ENCODE measurements at places on chromosomes 6 and 20.
A peak's percentile ranks its signal among the peaks of the same experiment; 100 is the strongest.

GRCh38 chr6:30836431-30836866 lies 47.9 kb upstream of the DDR1 start:
- DNase-seq = no peak

DNA sequence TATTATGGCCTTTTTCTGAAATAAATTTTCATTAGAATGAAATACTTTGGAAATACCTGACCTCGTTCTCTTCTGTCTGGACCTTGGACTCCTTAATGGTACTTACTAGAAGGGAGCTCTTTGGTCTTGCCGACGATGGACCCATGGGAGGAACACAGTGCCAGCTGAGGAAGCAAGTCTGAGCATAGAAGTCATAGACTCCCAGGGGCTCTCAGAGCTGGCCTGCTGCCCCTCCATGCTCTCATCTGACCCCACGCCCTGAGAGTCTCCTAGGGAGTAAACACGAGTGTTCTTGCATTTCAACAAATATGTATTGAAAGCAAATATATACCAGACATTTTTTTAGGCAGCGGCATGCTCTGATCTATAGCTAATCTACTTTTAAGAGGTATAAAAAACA lies 87.8 kb downstream of the PLEKHG1 start:
- DNase-seq = no peak

DNA sequence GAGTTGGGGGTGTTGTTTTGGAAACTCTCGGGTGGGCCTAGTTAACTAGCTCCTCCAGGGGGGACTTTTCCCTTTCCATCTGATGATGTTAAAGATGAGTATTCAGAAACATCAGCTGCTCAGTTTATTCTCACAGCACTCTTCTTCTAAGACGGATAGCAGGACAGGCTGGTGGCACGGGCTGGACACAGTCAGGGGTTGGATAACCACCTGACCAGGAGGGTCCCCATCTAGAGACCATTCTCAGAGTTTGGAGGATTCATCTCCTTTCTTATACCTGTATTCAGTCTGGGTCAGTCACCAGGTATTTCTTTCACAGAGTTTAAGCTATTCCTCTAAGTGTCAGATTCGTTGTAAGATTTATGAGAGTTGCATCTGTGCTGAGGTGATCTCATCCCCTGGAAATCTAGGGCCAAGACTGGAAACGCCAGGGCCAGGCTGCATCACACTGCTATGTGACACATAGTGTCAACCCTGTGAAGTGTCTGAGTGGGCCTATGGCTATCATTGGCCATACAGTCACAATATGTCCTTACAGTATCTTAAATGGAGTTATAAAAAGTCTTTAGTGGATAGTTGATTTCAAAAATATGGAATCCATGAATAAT lies 111.7 kb downstream of the FAM50B start:
- no peak for DNase-seq

GRCh38 chr6:81751388-81752083 lies 945 bp downstream of the TENT5A start:
- peak; percentile 73 for DNase-seq

DNA sequence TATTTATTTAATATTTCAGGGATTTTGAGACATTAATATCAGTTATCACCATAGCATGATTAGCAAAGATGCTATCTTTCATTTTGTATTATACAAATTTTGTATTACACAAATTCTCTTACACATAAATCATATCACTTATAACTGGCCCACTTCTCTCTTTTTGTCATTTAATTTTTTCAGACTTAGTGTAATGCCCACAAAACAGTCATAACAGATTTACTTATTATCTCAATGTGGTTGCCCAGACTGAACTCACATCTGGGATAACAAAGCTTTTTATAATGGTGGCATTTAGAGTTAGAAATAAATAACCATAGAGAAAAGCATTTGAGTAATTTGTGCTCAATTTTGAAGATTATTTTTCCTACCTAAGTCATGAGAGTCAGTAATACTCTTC lies 148.3 kb downstream of the TFAP2B start:
- DNase-seq = no peak

DNA sequence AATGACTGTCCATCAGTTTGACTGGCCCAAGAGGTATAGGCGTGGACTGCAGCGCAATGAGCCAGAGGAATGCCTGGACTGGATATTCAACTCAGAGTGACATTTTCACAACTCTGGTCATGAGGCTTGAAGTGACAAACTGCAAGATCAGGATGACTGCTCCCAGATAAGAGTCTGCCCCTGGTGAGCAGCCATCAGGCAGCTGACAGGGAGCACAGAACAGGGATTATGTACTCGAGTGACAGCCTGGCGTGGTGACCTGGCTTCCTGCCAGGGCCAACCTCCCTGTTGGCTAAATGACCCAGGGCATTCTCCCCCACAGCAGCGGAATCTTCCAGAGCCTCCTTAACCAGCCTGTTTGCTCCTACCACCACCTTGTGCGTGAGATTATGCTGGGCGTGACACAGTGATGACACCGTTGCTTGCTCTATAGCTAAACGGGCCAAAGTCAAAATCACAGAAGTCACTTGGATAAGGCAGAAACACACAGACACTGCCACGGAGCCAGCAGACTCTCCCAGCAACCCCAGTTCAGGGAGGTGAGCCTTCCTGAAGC lies 209.1 kb upstream of the JARID2 start:
- no peak for DNase-seq

DNA sequence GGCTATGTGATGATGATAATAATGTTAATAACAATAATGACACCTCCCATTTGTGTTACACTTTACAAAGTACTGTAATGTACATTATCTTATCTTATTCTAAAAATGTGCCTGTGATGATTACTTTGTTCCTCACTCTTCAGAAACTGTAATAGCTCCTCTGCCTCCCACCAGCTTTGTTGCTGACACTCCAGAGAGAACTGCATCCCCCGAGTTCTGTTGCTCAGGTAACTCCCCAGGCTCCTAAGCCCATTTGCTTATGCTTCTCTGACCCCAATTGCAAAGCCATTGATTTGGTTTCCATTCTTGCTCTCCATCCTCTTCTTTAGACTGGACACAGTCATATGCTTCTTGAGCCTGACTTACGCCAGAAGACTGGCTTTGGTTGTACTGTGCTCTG lies 319.7 kb downstream of the EPM2A start:
- no peak for DNase-seq

DNA sequence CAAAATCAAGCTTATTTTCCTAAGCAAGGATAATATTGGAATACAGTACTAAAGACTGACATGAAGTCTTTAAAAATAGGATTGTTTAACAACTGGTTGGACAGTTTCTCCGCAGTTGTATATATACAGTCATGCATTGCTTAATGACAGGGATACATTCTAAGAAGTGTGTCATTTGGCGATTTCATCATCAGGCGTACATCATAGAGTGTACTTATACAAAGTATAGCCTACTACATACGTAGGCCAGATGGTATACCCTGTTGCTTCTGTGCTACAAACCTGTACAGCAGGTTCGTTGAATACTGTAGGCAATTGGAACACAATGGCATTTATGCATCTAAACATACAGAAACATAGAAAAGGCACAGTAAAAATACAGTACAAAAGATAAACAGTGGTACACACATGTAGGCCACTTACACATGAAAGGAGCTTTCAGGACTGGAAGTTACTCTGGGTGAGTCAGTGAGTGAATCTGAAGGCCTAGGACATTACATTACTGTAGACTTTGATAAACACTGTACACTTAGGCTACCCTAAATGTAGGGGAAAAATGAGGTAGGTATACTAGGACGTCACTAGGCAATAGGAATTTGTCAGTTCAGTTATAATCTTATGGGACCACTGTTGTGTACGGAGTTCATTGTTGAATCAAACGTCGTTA lies 20.1 kb downstream of the HECA start:
- DNase-seq = no peak

DNA sequence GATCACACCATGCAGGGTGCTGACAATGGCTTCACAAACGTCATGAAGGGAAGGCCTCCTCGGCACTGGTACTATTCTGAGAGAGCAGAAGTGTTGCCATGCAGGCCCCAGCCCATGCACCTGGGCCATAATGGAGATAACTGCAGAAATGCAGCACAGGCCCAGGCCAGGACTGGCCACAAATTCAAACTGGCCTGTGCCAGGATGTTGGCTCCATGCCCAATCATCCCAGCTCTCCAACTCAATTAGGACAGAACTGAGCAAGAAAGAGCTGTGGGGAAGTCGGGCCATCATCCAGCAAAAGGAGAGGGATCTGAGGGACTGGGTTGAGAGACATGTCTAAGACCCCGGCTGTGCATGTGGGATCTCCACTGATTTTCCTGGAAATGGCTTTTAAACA lies 48.9 kb upstream of the SYNDIG1 start:
- DNase-seq = no peak

- no peak for DNase-seq
Measured at GRCh38 chr6:116218172-116218633, 35.7 kb downstream of the TSPYL4 start.

DNA sequence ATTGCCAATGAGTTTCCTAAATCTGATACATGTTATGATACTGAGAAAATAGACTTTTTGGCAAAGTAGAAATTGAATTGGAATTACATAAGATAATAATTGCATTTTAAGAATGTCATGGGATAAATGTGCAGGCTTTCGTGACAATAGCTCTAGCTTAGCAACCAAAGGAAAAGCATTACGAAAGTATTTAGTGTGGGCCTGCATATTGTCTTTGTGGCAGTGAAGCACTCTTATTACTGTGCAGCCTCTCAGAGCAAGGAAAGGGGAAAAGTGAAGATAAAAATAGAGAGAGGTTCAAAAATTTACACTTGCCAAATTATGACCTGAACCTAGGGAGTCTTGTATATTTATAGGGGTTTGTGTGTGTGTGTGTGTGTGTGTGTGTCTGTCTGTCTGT lies 12.6 kb upstream of the DEFB113 start:
- DNase-seq = no peak

- DNase-seq = no peak
Measured at GRCh38 chr20:45467861-45468260, 1.7 kb upstream of the WFDC2 start.

DNA sequence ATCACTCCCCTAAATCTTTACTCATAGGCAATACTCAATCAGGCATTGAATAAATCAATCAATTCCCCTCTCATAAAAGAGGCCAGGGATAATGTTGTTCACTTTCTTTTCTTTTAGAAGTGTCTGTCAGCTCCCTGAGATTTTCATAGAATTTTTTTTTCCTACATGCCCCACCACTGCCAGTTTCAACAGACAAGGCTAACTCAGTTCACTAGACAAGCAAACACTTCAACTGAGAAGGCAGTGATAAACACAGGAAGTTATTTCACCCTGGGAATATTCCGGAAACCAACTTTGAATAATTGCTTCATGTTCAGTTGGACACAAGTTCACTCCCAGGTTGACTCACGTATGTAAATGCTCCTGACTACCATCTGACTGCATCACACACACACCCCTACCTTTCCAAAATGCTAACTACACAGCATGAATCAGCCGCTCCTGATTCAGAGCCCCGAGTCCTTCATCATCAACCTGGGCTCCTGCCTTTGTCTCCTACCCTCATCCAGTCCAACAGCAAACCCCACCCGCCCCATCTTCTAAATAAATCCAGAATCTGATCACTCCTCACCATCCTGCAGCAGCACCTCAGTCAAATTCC lies 143.9 kb downstream of the BCAS1 start:
- DNase-seq = no peak

GRCh38 chr6:52285177-52286068 lies 881 bp upstream of the MCM3 start:
- DNase-seq = no peak

DNA sequence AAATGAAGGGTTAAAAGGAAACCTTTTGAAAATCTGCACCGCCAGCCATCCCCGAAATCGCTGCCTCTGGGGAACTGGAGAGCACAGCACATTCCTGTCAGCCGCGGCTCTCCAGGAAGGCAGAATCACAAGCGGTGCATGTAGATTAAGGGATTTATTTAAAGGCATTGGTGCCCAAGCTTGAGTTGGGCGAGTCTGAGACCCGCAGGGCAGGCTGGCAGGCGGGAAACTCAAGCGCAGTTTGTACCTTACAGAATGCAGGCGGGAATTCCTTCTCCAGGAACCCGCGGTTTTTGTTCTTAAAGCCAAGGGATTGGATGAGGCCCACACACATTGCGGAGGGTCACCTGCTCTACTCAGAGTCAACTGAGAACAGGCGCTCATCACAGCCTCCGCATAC lies 10.8 kb downstream of the GPR31 start:
- no peak for DNase-seq

- no peak for DNase-seq
Measured at GRCh38 chr20:44843876-44844275, 33.5 kb upstream of the RIMS4 start.

GRCh38 chr6:168626046-168626602 lies 185.1 kb downstream of the SMOC2 start:
- DNase-seq = no peak

GRCh38 chr6:169074526-169074925 lies 179.1 kb downstream of the THBS2 start:
- DNase-seq = no peak

DNA sequence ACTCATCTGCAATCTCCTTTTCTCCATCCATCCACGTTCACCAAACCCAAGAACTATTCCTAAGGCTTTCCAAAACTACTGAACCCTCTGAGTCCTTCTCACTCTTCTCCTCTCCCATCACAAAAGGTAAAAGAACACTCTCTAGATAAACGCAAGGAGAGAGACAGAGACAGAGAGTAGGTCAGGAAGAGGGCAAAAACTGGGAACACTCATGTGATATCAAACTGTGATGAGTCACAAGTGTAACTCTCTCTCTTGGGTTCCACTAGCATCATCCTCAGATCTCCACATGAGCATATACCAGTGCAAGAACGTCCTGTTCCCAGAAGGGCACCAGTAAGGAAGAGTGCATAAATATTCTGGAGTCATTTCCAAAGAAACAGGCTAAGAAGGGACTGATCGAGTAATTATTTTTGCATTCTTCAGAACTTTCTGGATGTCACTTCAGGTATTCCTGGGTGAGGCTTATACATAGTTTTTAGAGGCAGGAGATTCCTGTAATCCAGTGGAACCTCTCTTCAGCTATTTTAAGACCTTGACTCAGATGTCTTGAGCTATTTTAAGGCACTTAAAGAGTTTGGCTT lies 47.3 kb upstream of the STXBP5 start:
- DNase-seq = no peak

GRCh38 chr6:44409207-44409794 lies 21.8 kb downstream of the CDC5L start:
- no peak for DNase-seq

DNA sequence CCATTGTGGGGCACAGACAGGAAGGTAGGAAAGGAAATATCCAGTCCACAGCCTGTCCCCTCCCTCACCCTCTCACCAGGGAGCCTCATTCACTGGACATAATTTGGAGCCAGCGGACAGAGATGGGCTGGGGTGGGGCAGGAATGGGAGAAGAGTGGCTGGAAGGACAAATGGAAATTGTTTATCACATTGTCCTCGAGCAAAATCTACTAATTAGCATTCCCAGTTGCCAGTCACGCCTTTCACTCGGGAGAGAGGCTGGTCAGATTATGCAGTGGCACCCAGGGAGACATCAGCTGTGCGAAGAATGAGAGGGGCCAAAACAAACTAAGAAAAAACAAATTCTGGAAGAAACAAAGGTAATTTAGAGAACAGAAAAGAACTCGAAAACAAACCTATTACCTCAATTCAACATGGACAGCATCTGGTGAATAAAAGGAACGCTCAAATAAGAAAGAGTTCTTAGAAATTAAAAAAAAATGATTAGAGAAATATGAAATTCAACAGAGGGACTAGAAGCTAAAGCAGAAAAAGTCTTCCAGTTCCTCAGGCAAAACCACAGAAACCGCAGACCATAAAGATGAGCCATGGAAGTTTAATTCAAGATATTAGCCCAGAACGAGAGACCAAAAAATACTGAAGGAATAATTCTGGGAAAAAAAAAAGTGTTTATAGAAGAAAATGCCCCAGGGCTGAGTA lies 108.5 kb upstream of the RALGAPA2 start:
- DNase-seq = no peak

GRCh38 chr6:44128020-44128917 lies 915 bp downstream of the TMEM63B start:
- DNase-seq = no peak

All from left forelimb (tissue), 1 donor.